ENCODE measurements at places on chromosomes 7 and 10.
A peak's percentile ranks its signal among the peaks of the same experiment; 100 is the strongest.

GRCh38 chr7:107926481-107926880, 35.5 kb downstream of the DLD start:
- no peak for DNase-seq

GRCh38 chr10:84493951-84494848, 165.8 kb downstream of the CCSER2 start:
- peak; percentile 80 for DNase-seq

DNA sequence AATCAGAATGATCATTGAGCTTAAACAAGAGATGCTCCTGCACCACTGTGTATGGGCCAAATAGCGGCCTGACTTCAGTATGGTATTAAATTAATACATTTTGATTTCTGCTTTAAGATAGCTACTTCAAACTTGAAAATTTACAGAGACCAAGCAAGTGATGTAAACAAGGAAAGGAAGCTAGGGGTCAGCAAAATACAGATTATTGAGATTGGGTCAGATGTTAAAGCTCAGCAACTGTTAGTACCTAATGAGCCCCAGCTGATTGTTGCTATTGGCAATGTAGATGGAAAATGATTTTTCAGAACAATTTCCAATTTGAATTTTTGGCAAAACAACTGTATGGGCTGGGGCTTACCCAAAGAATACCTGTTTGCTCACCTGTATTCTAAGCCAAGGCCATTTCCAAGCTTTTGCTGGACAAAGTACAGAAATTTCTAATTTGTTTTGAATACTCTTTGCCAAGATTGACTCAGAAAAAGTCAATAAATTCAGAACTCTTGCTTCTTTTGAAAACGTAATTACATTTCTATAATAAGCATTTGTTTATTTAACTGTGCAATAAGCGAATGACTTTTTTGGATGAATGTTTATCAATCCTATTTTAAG, 23.0 kb upstream of the DLD start:
- DNase-seq: no peak

DNA sequence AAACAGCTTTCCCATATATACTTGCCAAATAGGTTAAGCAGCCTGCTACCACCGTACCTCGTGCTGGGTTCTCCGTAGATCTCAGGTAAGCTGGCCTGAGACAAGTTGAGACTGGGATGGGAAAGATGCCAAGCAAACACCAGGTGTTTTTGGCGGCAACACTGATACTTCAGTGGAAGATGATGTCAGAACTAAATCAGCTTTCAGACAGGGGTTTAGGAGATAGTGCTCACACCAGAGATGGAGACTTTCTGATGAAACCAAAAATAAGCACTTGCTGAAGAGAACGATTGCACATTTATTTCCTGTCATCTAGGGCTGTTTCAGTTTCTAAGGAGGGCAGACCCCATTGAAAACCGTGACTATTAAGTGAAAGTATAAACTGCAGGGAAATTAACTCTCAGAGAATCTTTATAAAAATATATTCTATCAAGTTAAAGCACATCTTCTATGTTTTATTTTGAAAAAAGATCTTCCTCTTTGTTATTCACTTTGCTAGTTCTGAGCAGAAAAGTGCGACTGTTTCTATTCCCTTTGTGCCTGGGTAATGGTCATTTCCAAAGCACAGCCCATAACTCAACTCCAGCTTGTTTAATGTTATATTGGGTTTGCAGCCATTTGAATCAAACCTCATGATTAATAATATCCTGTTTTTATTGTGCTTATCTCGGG, 149.9 kb downstream of the CPED1 start:
- DNase-seq: no peak

DNA sequence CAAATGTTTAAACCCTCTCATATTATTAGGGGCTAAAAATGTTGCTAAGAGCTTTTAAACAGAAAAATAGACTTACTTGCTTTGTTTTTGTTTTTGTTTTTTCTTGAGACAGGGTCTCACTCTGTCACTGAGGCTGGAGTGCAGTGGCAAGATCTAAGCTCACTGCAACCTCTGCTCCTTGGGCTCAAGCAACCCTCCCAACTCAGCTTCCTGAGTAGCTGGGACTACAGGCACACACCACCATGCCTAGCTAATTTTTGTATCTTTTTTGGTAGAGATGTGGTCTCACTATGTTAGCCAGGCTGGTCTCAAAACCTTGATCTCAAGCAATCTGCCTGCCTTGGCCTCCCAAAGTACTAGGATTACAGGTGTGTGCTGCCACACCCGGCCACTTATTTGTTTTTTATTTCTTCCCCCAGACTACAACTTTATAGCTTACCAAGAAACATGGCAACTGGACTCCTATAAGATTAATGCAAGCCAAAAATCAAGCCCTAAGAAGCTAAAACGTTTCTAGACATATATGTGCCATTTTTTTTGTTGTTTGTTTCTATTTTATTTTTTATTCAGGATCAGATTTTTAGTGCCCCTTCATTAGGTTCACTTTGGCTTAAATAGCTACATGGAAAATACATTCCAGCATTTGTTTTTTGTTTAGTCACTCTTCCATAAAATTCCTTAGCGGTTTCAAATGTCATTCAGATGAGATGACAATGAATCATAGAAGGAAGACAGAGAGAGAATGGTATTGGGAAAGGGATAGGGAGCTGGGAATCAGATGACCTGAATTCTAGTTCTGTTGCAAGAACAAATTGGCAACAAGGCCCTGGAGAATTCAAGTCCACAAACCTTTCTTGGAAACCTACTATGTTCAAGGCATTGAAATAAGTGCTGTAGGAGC, 163.4 kb upstream of the MKLN1 start:
- DNase-seq: peak; percentile 92

DNA sequence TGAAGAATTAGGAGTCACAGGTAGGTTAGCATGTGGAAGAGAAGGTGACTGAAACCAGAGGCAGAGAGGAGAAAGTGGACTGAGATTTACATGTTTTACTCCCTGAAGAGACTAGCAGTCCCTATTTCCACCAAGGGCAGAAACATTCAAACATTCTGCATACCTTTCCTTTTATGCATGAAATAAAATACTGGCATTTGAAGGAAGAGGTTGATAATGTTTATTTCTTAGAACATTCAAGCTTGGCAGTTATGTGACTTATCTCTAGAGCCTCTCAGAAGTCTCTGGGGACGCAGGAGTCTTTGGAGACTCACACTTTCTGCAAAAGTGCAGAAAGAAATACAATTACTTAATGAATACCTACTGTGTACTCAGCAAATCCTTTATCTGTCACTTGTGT, 507.1 kb upstream of the C7orf33 start:
- peak; percentile 0 for DNase-seq

DNA sequence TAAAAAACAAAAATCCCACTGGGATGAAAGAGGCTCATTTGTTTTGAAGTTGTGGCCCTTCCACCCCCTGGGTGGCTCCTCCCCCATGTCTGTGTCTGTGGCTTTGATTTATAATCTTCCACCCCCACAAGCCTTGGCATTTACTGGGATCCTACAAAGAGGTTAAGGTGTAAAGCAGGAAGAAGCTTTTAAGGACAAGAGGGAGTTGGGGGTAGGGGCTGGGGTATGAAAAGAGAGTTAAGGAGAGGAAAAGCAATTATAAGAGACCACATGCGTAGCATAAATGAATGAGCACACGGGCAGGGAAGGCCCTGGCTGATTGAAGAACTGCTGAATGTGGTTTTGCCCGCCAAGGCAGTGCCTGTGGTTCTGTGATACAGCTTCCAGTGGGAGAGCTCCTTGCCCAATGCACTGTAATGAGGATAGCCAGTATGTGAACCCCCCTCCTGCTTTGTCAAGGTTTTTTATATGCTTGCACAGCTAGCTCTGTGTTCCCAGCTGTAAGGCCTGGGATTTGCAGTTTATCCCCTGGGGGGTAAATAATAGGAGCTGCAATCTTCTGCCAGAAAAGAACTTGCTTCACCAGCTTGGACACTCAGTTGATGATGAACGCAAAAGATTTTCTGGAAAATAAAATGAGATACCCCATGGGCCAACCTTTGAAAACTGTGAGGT, 34.7 kb upstream of the KMT2E start:
- DNase-seq: peak; percentile 72

- DNase-seq: peak; percentile 13
These were observed 6.3 kb upstream of the SFMBT2 start for GRCh38 chr10:7417103-7417623.

DNA sequence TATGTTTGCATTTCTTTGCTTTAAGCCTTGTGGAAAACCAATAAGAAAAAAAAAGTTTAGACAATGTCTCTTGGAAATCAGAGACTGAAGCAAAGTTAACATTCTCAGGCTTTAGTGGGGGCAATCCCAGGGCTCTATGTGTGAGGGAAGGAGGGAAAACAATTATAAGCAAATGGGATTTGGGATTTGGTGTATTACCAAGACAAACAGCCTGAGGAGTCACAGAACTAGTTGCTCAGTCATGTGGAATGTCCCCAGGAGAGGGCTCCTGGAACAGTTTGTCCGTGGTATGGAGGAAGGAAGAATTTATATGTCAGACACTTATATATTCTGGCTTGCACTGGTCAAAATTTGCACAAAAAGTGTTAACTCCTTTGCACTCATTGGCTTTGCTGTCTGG, 562.9 kb upstream of the TPK1 start:
- DNase-seq: no peak

GRCh38 chr7:108114117-108114841, 15.9 kb downstream of the LAMB4 start:
- no peak for DNase-seq

GRCh38 chr10:102540023-102540422, 36.3 kb downstream of the SUFU start:
- DNase-seq: peak; percentile 25

DNA sequence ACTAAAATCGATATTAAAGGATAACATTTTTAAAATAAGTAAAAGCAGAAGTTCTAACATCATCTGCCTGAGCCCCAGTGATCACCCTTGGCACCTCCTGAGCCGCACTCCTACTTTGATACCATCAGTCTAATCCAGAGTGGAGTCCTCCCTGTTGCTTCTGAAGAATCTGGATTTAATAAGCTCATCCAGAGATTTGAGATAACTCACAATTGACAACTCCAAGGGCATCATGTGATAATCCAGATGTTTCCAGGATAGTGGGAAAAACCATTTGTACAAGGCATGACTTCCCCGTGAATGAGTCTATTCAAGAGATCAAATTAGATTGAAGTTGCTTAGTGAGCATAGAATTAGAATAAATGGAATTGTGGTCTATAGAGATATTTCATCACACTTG, 475.8 kb upstream of the C7orf33 start:
- no peak for DNase-seq

- DNase-seq: peak; percentile 73
These were observed 9.6 kb downstream of the TRIM56 start for GRCh38 chr7:101094791-101095375.

DNA sequence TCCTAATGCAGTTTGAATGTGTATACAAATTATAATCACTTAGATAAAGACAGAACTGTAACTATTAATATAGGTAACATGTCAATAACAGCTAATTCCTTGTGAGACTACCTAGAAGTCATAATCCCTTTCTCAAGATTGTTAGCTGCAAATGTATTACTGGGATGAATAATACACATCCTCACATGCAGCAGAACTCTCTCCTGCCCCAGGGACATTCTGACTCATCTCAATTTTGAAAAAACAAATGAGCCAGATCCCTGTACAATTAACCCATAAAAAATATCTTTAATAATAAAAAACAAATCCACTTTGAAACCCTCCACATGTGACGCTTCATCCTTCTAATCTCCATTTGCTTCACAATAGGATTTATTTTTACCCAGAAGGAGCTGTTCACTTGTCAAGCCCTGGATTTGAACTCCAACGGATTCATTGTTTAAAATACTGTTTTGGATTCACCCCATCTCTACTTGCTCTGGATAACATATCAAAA, 428.4 kb upstream of the TEX47 start:
- DNase-seq: no peak

DNA sequence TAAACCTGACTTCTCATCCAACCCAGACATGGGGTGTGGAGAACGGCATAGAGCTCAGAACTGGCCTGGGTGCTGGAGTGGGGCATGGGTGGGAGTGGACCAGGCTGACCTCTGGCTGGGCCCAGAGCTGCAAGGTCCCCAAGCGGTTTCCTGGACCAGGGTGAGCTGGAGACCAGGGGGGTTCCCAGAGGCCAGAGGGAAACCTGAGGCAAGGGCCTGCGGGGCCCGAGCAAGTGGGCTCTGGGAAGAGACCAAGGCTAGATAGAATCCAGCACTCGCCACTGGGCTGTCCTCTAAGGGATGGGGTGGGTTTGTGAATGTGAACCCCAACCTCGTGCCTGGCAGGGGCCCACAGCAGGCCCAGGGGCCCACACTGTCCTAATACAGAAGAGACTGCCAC, 39.4 kb upstream of the RET start:
- DNase-seq: no peak

DNA sequence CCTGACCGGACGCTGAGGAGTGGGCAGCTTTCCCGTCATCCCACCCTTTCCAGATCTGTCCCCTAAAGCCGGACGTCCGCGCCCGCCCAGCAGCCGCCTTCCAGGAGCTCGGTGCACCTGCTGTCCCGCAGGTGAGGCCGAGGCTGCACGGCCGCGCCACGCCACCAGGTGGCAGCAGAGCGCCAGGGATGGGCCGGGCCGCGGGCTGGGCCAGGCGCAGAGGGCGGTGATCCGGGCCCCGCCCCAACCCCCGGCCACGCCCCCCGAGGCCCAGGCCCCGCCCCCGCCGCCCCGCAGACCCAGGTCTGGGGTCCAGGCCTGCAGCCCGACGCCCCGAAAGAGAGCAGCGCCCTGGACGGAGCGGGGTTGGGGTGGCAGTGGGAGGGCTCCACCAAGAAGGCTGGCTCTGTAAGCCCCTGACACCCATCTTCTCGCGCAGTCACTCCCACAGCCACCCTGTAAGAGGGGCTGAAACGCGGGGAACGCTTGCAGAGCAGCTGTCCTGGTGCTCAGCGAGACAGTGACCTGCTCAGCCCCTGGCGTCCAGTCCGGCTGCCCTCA, 32.2 kb downstream of the FOXL3 start:
- peak; percentile 35 for DNase-seq

- no peak for DNase-seq
These were observed 137.4 kb downstream of the MGMT start for GRCh38 chr10:129604333-129605032.

GRCh38 chr7:129376076-129376777, 58.0 kb upstream of the STRIP2 start:
- peak; percentile 21 for DNase-seq

GRCh38 chr7:80412842-80413241, 99.0 kb downstream of the GNAT3 start:
- DNase-seq: peak; percentile 30

GRCh38 chr10:79310911-79311573, 36.2 kb upstream of the PPIF start:
- DNase-seq: no peak

DNA sequence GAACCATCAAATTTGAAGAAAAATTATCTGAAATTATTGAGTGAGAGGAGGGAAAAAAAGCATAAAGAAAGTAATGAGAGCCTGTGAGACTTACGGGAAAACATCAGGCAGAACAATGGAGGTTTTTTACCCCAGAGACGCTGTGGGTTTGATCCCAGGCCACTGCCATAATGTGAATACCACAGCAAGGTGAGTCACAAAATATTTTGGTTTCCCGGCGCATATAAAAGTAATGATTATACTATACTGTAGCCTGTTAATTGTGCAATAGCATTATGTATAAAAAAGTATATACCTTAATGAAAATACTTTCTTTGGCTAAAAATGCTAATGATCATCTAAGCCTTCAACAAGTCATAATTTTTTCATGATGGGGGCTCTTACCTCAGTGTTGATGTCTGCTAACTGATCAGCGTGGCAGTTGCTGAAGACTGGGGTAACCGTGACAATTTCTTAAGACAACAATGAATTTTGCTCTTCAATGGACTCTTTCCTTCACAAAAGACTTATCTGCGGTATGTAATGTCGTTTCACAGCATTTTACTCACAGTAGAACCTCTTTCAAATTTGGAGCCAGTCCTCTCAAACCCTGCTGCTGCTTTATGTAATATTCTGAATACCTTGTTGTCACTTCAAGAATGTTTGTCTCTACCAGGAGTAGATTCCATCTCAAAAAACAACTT, 97.0 kb upstream of the FAM20C start:
- peak; percentile 80 for DNase-seq
